ENCODE measurements at places on chromosomes 12 and 14. TPM values are rescaled to one million over a fixed set of nuclear protein-coding genes. Genes with fewer than 3 reads are reported as not detected.

- H3K27ac ChIP-seq, result no peak overlapping the region
- no peak overlapping the region for H3K4me3 ChIP-seq
- no peak for DNase-seq
- H3K27me3 ChIP-seq, result no peaks in the 10 kb centered on the region
These were observed 127.6 kb downstream of the ANO6 start for GRCh38 chr12:45343269-45344051.

GRCh38 chr12:49404956-49405355 lies 37.7 kb downstream of the SPATS2 start:
- H3K36me3 ChIP-seq, result no peaks in the 10 kb centered on the region
- no peaks in the 10 kb centered on the region for H3K27me3 ChIP-seq
- H3K4me1 ChIP-seq, result no peaks in the 10 kb centered on the region
- no peak overlapping the region for H3K4me3 ChIP-seq
- no peak for DNase-seq

The SDR39U1 gene
- 62.3 TPM for total RNA-seq

- no peaks in the 10 kb centered on the region for H3K27me3 ChIP-seq
- no peaks in the 10 kb centered on the region for H3K36me3 ChIP-seq
- H3K4me3 ChIP-seq, result no peak overlapping the region
- no peak for DNase-seq
- H3K27ac ChIP-seq, result no peak overlapping the region
These were observed 894.9 kb downstream of the VRK1 start for GRCh38 chr14:97692084-97692483.

The AICDA gene
- total RNA-seq, result not detected
